T-helper 17 cell (primary cell): ENCODE measurements at places on chromosomes 2 and 18.

GRCh38 chr2:167013227-167013626 lies 124.9 kb downstream of the XIRP2 start:
- DNase-seq, result no peak

- DNase-seq, result no peak
Observed at GRCh38 chr2:62724106-62724505, 18.6 kb downstream of the EHBP1 start.

DNA sequence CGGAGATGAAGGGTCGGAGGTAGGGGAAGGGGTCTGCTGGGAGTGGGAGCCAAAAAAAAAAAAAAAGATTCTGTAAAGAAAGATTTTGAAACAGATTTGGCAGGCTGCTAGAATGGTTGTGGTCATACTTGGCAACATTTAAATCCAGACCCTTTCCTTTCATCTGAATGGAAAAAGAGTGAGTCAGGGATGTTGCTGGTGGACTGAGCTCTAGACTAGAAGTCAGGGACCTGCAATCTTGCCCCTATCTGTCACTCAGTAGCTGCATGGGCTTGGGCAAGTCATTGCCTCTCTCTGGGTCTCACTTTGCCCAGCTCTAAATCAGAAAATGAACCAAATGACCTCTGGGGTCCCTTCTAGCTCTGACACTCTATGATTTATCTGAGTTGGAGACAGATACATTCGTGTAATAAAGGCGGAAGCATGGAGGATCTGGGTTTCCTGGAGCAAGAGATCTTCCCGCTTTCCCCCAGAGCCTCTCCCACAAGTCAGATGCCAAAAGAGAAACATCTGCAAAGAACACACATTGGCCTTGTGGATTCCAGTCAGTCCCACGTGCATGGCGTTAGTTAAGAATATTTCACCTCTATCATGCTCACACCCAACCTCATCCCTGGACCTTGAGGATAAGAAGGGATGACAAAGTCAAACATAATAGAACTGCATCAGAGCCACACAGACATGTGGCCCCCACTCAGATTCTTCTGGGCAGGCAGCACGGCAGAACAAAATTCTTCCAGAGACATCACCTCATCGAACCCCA lies 58.5 kb downstream of the ADD2 start:
- no peak for DNase-seq

GRCh38 chr2:109197491-109198418 lies 68.8 kb downstream of the SH3RF3 start:
- no peak for DNase-seq

DNA sequence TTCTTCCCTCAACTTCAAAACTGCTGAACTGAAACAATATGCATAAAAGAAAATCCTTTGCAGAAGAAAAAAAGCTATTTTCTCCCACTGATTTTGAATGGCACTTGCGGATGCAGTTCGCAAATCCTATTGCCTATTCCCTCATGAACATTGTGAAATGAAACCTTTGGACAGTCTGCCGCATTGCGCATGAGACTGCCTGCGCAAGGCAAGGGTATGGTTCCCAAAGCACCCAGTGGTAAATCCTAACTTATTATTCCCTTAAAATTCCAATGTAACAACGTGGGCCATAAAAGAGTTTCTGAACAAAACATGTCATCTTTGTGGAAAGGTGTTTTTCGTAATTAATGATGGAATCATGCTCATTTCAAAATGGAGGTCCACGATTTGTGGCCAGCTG lies 8.4 kb downstream of the HOXD8 start:
- no peak for DNase-seq

GRCh38 chr2:64562148-64562784 lies 38.1 kb downstream of the AFTPH start:
- DNase-seq, result no peak

DNA sequence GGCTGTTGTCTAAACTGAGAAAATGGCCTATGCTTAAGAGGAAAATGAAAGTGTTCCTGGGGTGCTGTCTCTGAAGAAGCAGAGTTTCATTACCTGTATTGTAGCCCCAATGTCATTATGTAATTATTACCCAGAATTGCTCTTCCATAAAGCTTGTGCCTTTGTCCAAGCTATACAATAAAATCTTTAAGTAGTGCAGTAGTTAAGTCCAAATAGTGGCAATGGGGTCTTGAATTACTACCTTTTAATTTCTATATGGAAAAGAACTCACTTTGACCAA lies 13.8 kb upstream of the ALLC start:
- DNase-seq, result no peak

GRCh38 chr2:201419057-201419635 lies 32.1 kb downstream of the TRAK2 start:
- DNase-seq, result no peak

DNA sequence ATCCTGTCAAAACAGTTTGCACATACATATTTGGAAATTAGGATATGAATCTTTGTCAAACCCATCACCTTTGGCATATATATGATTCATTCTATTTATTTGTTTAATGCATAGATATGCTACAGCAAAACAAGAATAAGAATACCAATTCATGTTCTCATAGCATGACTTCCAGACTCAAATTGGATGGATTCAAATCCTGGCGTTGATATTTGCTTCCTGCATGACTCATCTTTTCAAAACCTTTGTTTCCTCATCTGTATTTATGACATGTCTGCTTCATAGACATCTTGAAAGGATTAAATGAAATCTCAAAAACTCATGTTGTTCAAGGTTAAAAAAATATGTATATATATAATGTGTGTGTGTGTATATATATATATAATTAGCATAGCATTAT lies 261.3 kb downstream of the MBD5 start:
- no peak for DNase-seq

DNA sequence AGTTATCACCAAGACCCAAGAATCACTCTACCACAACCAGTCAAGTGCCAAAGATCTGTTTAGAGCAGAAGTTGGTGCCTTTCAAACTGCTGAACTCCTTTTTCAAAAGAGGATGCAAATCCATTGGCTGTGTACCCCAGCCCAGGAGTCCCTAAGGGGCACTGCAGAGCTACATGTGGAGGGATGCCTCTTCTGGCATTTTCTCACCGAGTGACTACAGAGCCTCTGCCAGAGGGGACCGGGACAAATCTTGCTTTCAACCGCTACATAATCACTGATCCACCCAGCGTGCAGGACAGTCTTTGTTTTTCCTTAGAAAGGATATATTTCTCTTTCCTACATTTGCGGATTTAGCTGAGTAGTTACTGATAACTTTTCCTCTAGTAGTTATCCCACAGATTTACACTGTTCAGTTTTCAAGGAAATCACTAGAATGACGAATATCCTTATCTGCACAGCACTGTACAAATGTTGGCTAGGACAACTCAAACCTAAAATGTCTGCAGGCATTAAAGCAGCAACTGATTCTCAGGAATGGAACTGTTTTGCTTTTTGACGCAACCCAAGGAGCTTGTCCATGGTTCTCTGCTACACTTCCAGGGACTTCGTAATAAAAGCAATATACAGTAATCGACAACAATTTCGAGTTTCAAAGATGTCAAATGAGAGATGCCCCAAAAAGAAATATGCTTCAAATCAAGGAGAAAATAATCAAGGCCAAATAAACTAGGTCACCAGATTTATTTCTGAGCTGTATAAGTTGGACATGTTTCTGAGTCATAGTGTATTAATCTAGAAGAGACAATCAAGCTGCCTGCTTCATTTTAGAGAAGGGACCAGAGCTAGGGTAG lies 24.1 kb downstream of the EPB41L3 start:
- no peak for DNase-seq

GRCh38 chr18:53426666-53427184 lies 797.7 kb downstream of the MBD2 start:
- no peak for DNase-seq

DNA sequence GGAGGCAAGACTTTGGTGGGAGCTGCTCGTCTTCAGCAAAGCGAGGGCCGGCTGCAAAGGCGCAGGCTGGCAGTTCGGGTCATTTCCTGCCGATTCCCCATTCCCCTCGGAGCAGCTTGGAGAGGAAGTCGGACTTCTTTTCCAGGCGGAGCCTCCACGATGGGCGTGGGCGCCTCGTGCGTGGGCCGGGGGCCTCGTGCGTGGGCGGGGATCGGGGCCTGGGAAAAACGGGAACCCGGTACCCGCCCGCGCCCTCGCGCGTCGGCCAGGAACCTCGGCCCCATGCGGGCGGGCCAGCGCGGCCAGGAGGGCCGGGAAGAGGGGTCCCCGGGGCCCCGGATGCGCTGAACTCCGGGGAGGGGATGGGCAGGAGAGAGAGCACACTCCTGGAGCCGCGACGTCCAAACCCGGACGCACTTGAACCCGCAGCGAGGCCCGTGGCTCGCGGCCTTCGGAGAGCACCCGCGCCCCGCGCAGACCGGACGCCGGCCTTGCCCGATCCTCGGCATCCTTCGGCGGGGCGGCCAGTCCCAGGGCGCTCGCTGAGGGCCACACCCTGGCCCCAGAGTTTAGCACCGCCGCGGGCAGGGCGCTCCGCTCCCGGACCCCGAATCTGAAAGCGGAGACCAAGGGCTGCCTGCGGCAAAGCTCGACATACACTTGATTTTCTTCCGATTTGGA lies 368.4 kb downstream of the MTX2 start:
- DNase-seq, result no peak
